ENCODE measurements at places on chromosomes 11 and 22.

- no peak for DNase-seq
Measured at GRCh38 chr22:17262976-17263375, 43.7 kb upstream of the ADA2 start.

GRCh38 chr11:914747-915501, 4.3 kb upstream of the CHID1 start:
- no peak for DNase-seq

GRCh38 chr22:24305260-24305692, 34.6 kb downstream of the SPECC1L start:
- DNase-seq, result no peak

DNA sequence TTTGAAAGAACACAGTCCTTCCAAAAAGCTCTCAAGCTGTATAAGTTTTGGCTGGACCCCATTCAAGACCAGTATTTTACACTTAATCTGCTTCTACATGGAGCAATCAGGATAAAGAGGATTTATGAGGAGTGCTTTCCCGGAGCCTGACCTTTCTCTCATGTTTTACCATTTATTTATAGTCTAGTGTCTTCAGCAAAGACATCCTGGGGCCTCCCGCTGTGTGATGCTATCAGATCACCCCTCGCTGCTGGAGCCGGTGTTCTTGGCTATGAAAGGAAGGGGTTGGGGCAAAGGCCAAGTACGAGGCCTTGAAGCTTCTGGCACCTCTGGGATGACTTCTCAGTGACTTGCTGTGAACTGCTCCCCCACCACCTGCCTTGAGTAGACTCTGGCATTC, 189.6 kb downstream of the ADAMTS15 start:
- no peak for DNase-seq

GRCh38 chr22:49179175-49179574, 648.5 kb downstream of the BRD1 start:
- no peak for DNase-seq

DNA sequence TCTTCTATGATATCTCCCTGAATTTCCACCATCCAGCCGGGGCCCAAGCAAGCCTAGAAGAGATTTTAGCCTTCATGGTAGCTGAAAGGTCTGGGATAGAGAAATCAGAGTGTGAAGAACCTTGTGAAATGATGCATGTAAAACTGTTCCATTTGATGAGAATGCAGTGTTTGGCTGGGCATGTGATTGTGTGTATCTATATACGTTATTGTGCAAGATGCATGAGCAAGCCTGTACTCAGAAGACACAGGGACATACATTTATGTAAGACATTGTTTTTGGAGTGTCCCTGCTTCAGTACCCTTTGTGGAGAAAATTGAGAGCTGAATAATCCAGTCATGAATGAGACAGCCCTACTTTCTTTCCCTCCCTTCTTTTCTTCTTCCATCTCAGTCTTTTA, 15.2 kb upstream of the OR52K2 start:
- DNase-seq, result no peak

- no peak for DNase-seq
Measured at GRCh38 chr22:42716649-42717127, 4.0 kb downstream of the A4GALT start.

- DNase-seq, result no peak
Measured at GRCh38 chr11:62340269-62340901, 3.1 kb downstream of the ASRGL1 start.

DNA sequence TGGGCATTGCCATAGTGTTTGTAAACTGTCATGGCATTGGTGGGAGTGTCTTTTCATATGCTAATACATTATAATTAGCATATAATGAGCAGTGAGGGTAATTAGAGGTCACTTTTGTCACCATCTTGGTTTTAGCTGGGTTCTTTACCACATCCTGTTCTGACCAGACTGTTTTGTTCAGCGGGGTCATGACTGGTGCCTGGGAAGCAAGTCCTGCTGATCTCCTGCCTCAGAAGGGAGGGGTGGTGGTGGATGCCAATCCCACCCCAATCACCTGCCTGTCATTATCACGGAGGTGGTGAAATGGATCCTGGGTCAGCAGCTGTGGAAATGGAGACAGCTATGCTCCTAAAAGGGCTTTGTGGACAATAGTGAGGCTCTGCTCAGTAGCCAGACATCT, 31.2 kb downstream of the IL18 start:
- no peak for DNase-seq

- no peak for DNase-seq
Measured at GRCh38 chr22:47176026-47176389, 413.6 kb downstream of the TBC1D22A start.

- peak; percentile 86 for DNase-seq
Measured at GRCh38 chr22:20020533-20021195, at the start of gene TANGO2. TANGO2 (plus strand) TSS chr22:20021110; CDS start chr22:20036799, 15,689 bp downstream.

GRCh38 chr11:45333001-45333971, 47.1 kb upstream of the SYT13 start:
- no peak for DNase-seq

- no peak for DNase-seq
Measured at GRCh38 chr11:73870261-73870660, 6.4 kb downstream of the COA4 start.

- no peak for DNase-seq
Measured at GRCh38 chr11:62546244-62546928, at the start of gene AHNAK. AHNAK (minus strand) TSS chr11:62546806; CDS start chr11:62536098, 10,708 bp downstream.
